ENCODE measurements at places on chromosomes 7 and 10. TPM values are rescaled to one million over a fixed set of nuclear protein-coding genes. Genes with fewer than 3 reads are reported as not detected.

The MKI67 gene
- total RNA-seq: 96.5 TPM

The UCN3 gene
- total RNA-seq: not detected

The PI4K2A gene
- total RNA-seq: 18.6 TPM

The TRPV5 gene
- not detected for total RNA-seq

The ACADSB gene
- 14.5 TPM for total RNA-seq

The SUN3 gene
- not detected for total RNA-seq

The ASAH2 gene
- 2.3 TPM for total RNA-seq

The LRIT1 gene
- total RNA-seq: not detected

The TSPAN12 gene
- 17.3 TPM for total RNA-seq

The HIP1 gene
- 86.3 TPM for total RNA-seq

The ANKRD30A gene
- not detected for total RNA-seq

The MCU gene
- total RNA-seq: 41.4 TPM

The TLX1 gene
- total RNA-seq: 2.3 TPM

The NPSR1 gene
- total RNA-seq: not detected

The HIF1AN gene
- 53.9 TPM for total RNA-seq

The PIK3AP1 gene
- 3.5 TPM for total RNA-seq

The TMEM213 gene
- total RNA-seq: 0.11 TPM

The ANKRD2 gene
- not detected for total RNA-seq

DNA sequence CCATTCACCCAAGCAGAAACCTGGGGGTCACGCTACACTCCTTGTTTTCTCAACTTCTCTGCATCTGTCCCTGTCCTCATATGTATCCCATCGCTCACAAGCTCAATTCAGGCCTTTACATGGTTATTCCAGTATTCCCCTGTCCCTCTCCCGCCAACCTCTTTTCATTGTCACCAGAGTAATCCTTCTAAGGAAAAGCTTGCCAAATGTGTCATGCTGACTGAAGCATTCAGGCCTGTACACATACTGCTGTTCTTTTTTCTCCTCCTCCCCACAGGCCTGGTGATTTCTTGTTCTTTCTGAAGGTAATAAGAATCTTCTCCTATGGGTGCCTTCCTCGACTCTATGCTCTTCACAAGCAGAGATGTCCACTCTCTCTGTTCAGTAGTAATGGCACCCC, 282.2 kb downstream of the PHTF2 start:
- no peak for DNase-seq

- DNase-seq: no peak
Measured at GRCh38 chr7:139659922-139660316, 117.9 kb downstream of the HIPK2 start.

DNA sequence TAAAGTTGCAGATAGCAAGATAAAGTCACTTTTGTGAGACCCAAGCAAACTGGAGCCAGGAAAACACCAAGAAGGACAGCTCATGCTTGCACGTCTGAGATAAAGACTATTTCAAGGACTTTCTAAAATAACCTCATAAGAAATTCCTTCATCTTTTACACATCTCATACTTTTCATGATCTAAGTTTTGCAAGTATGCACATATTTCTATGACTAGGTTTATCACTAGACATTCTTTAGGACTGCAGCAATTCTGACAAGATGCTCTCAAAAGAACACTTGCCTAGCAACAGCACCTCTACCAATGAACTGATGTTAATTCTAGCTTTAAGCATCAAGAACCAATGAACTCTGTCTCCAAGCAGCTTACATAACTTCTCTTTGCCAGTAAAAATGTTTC, 457.6 kb downstream of the SEMA3D start:
- no peak for DNase-seq

- DNase-seq: no peak
Measured at GRCh38 chr7:2498708-2499107, 20.9 kb upstream of the LFNG start.

GRCh38 chr10:74207691-74208480, 56.9 kb downstream of the ADK start:
- DNase-seq: peak; percentile 47

DNA sequence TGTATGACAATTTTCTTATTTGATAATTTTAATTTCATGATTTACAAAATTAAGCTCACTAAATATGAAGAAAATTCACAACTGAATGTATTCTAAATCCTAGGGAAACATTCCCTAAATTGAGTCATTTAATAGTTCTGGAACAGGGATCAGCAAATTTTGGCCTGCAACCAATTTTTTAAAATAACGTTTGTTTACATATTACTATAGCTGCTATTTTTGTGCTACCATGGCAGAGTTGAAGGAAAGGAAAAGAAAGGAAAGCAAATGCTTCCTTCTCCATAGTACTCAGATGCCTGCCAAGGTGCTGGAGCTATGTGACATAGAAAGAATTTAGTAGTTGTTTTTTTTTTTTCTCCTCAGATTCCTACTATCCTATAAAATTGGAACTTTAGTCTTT, 1307.7 kb upstream of the LRRTM3 start:
- no peak for DNase-seq

DNA sequence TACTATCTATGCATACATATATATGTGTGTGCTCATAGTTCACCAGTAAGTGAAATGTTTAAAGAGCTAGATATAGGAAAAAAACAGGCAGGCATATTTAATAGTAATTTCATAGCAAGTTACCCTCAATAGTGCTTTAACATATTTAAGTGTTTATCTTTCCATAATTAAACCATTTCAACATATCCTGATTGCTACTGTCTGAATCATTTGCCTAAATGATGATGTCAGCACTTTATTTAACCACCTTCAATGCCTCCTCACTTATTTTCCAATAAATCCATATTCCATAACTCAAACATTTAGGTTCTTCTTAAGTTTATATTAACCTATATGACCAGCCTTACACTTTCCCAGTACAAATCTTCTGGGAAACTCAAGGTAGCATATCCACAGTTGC, 601.1 kb downstream of the ARL4A start:
- no peak for DNase-seq

GRCh38 chr10:61974601-61975390, 73.3 kb downstream of the ARID5B start:
- no peak for DNase-seq

DNA sequence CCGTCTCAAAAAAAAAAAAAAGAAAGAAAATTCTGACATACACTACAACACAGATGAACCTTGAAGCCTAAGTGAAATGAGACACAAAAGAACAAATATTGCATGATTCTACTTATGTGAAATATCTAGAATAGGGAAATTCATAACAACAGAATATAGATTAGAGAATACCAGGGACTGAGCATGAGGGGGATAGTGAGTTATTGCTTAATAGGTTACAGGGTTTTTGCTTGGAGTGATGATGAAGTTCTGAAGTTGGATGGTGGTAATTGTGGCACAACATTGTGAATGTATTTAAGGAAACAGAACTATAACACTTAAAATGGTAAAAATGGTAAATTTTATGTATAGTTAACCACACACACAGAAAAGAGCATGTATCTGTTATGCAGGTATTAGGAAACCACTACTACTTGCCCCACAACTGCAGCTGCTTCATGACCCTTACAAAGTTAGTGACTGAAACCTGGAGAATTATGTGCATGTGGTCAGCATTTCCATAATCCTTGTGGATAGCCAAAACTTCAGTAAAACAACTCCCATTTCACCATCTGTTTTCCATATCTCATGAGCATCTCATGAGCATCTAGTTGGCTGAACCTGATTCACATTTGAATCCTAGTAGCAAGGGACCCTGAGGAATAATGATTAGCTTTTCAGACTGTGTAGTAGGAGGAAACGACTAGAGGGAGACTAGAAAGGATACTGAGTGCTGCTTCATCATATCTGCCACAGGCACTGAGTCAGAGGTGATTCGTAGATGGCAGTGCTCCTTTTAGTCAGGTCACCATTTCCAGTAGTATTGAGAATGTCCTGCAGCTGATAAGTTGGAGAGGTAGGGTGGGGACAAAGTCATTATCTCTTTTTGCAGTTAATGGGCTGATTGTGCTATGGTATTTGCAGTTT, 26.3 kb downstream of the SAMD8 start:
- no peak for DNase-seq

DNA sequence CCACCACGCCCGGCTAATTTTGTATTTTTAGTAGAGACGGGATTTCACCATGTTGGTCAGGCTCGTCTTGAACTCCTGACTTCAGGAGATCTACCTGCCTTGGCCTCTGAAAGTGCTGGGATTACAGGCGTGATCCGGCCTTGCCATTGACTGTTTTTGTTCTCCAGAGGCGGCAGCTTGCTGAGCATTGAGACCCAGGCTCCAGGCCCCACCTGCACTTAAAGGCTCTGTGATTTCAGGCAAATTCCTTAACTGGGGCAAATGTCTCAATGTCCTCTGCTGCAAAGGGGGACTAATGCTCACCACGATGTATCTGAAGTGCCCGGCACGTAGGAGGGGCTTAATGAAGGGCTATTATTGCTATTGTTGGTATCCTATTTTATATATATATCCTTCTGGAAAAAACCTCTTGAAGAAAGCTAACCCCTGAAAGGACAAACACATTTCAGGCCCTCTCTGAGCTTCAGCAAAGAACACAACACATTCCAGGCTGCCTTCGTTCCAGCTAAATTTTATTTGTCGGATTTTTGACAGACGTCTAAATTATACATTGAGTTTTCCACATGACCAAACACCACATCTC, 29.0 kb downstream of the TRIM8 start:
- DNase-seq: no peak

GRCh38 chr10:61183967-61184366, 240.0 kb upstream of the RHOBTB1 start:
- DNase-seq: no peak

GRCh38 chr10:123373591-123373990, 219.4 kb downstream of the BUB3 start:
- no peak for DNase-seq

- no peak for DNase-seq
Measured at GRCh38 chr10:48607356-48608278, 2.7 kb upstream of the ARHGAP22 start.

GRCh38 chr7:50321487-50322067, 17.1 kb downstream of the IKZF1 start:
- no peak for DNase-seq

DNA sequence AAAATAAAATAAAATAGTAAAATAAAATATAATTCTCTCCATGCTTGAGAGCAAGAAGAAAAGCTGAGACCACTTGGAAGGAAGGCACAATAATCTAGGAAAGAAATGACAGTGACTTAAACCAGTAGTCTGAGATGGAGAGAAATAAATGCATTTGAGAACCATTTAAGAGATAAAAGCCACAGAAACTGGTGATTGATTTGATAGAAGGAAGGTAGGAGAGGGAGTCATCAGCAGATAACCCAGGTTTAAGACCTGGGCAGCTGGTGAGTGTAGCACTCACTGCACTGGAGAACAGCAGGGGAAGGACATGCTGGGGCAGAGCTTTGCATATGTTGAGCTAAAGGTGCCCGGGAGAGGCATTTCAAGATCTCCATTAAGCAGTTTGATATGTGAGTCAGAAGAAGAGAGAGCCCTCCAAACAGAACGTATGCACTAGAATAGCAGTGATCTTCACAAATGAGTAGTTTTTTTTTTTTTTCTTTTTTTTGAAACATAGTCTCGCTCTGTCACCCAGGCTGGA, 268.0 kb downstream of the DYNC1I1 start:
- no peak for DNase-seq

DNA sequence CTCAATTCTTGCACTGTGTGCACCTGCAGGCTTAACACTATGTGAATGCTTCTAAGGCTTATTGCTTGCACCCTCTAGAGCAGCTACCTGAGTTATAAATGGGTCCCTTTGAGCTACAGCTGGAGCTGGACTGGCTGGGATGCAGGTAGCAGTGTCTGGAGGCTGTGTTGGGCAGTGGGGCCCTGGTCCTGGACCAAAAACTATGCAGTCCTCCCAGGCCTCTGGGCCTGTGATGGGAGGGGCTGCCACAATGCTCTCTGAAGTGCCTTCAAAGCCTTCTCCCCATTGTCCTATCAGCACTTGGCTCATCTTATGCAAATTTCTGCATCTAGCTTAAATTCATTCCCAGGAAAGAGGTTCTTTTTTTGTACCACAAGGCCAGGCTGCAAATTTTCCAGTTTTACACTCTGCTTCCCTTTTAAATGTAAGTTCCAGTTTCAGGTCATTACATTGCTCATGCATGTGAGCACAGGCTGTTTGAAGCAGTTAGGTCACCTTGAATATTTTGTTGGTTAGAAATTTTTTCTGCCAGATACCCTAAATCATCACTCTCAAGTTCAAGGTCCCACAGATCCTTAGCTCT, 26.0 kb downstream of the KBTBD2 start:
- DNase-seq: no peak

- DNase-seq: no peak
Measured at GRCh38 chr7:100736671-100737070, 3.3 kb downstream of the ZAN start.

DNA sequence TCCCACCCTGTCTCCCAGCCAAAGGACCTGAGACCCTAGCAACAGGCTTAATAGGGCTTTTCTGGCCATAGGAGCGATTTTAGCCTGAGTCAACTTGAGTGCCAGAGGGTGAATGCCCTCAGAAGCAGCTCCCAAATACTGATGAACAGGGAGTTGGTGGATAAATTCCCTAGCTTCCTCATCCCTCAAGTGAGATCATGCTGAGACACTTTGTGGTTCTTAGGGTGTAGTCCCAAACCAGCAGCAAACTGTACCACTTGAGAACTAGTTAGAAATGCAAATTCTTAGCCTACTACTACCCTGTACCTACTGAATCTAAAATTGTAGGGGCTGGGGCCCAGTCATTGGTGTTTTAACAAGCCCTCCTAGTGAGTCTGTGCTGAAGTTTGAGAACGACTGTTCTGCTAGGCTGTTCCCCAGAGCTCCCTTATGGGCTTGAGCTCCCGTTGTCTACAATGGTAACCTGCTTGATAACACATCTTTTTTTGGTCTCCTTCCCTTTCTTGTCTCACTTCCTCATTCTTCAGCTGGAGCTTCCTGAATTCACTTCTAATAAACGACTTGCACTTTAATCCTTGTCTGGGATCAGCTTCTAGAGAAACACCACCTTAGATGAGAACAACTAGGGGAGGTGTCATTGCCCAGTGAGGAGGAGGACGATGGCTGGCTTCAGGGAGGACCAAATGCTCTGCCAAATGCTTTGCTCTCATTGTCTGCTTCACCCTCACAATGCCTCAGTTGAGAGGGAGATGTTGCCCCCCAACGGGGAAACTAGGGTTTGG, 18.2 kb upstream of the CDH23 start:
- DNase-seq: no peak

GRCh38 chr7:139682136-139683013, 95.4 kb downstream of the HIPK2 start:
- no peak for DNase-seq

All from WTC11 (cell line).